Motor neuron (in vitro differentiated cells): ENCODE measurements at places on chromosomes 11 and 22.

GRCh38 chr11:121643479-121644186 lies 190.9 kb upstream of the SORL1-AS1 start:
- peak; percentile 49 for ATAC-seq

GRCh38 chr22:33745501-33745900 lies 174.8 kb downstream of the LARGE1 start:
- no peak for ATAC-seq

DNA sequence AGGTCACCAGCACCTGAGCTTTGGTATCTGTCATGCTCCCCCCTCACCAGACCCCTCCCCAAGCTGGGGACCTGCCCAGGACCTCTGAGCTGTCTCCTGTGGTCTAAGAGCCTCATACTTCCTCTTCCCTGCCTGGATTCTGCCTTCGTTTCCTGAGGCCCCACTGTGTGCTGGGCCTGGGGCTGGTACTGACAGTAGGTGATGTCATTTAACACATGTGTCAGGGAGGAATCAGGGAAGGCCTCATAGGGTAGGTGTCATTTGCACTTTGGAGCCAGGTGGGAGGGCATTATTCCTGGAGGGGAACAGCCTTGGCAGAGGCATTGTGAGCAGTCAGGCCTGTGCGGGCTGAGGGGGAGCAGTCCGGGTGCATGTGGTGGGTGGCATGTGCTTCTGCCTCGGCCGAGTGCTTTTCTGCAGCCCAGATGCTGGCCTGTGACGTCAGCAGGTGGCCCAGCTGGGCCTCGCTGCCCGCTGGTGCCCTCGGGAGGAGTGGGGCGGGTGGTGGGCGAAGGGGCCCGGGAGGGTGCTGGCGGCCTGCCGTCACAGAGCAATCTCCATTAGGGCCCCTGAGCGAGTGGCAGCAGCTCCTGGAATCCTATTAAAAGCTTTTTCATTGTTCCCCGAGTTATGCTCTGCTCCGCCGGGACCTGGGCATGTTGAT lies 9.1 kb downstream of the FLRT1 start:
- ATAC-seq, result no peak

DNA sequence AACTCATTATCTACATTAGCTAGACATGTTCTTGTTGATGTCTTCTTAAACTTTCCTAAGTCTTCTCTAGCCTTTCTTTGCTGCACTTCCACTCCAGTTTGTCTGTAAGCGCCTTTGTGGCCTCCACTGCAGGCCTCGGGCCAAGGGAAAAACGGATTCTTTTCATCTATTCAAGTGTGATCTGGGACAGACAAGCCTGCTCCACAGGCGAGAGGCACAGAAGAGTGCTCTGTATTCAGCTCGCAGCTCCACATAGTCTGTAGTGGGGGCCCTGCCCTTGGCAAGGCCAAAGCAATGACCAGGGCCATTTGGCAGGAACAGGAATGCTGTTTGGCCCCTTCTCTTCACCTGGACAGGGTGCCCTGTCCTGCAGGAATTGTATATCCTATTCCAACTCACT lies 84.1 kb upstream of the BARX2 start:
- peak; percentile 92 for ATAC-seq

DNA sequence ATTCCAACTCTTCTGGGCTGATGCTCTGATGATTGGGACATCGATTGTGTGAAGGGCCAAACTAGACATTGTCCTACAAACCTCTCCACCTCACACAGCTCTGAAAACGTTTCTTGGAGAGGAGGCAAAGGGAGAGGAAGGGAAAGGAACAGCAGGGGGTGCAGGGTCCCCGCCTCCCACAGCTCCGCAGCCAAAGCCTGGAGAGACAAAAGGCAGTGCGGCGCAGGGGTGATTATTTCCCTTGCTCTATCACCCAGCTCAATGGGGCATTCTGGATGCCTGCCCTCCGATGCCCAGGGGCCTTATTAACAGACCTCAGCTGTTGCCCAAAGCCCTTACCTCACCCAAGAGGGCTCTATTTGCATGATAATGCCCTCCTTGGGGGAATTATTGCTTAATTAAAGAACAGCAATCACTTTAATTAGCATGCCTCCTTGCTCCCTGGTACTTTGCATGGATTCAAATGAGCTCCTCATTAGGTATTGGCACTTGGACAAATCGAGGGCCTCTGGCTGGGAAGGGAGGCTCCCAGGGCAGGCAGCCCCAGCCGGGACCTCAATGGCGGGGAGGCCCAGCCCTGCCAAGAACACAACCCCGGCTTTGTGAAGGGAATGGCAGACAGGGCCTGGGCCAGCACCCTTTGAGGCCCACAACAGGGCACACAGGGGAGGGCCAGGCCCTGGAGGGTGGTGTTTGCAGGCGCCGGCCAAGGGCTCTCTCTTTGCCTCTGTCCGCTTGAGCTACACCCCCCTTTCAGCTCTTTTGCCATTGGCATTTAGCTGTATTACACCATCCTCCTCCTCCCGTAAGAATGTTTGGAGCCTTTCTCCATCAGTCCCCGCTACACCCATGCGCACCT lies 19.8 kb upstream of the CDON start:
- peak; percentile 67 for ATAC-seq

DNA sequence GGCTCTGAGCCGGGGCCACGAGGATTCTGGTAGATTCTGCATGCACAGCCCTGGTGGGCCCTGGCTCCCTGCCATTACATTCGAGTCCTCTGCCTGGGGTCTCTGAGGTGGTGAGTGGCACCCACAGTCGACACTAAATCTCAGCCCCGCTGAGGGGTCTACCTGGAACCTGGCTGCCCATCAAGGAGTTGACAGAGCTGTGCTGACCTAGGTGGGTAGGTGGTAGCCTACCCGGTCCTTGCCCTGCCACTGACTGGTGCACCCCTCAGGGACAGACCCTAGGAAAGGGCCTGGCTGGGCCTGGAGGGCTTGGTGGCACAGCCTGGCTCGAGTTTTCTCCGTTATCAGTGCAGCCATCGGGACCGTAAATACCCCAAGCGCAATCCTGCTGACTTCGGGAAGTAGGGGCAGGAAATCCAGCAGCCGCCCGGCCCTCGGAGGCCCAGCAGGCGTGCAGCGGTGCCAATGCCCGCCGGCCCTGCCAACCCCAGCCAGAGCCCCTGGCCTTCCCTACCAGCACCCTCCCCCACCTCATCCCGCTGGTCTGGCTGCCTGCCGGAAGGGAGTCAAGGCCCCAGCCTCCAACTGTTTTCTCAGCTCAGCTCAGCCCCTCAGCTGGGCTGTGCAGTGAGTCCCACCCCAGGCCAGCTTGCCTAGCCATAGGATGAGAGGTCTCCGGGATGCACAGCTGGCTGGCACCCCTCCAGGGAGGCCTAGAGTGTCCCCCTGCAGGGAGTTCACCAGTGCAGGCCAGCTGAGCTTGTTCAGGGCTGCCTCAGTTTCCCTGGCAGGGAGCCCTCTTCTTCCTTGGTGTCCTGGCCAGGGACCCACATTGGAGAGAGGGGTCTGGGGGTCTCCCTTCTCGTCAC lies 80.4 kb upstream of the KCNQ1OT1 start:
- no peak for ATAC-seq
